ENCODE measurements at places on chromosomes 6 and 20.

- DNase-seq, result no peak
Observed at GRCh38 chr6:86477500-86478148, 459.7 kb upstream of the HTR1E start.

DNA sequence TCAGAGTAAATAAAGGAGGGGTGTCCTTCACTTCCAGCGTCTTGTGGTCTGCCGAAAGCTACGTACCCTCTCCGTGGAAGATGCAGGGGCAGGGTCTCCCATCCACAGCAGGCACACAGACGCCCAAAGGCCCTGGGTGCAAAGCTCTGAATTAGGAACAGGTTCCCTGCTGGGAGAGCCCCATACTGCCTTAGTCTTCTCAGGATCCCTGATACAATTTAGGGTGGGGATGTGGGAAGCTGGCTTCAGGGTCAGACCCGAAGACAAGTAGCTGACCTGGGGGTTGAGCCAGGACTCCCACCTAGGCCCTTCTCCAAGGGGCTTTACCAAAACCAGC lies 74.1 kb downstream of the TTLL2 start:
- DNase-seq, result no peak

- DNase-seq, result no peak
Observed at GRCh38 chr6:30612213-30612612, 4.8 kb downstream of the PPP1R10 start.

GRCh38 chr20:49568278-49569151 lies 578 bp upstream of the PTGIS start:
- no peak for DNase-seq

GRCh38 chr6:51271615-51272014 lies 452.9 kb downstream of the TFAP2B start:
- DNase-seq, result no peak

DNA sequence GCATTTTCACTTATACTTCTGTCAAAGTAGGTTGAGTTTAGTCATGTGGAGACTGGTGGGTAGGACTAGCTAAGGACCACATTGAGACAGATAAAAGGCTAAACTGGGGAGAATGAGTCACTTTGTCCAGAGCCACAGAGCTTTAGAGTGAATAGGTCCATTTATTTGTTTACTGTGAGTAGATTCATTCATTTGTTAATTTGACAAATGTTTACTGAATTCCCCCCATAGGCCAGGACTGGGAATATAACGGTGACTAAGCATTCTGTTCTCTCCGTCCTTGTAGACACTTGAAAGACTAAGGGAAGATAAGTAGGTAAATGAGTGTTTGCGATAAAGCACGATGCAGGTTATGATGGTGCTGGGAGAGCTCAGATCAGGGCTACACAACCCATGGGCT lies 699.7 kb upstream of the ID4 start:
- DNase-seq, result peak; percentile 31

GRCh38 chr20:20903773-20904500 lies 191.5 kb upstream of the RALGAPA2 start:
- DNase-seq, result no peak

GRCh38 chr6:27617700-27618689 lies 145.1 kb upstream of the ZNF184 start:
- DNase-seq, result no peak

DNA sequence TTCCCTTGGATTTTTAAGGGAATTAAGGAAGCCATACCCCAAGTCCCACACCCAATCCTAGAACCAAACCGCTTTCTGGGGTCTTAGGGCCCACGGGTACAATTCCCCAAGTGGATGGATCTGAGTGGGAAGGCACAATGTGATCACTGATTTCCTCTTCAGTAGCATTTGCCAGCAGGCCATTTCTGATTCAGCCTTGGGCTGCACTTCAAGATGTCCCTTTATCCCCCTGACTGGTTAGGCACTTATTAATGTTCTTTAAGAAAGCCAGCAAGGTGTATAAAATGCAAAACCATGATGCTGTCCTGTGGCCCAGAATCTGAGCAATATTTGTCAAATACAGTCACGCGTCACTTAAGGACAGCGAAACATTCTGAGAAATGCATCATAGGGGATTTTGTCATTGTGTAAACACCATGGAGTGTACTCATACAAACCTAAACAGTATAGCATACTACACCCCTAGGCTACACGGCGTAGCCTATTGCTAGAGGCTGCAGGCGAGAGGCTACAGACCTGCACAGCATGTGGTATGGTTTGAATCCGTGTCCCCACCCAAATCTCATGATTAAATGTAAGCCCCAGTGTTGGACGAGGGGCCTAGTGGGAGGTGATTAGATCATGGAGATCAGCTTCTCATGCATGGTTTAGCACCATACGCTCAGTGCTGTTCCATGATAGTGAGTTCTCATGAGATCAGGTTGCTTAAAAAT lies 234.2 kb downstream of the NRN1 start:
- no peak for DNase-seq

DNA sequence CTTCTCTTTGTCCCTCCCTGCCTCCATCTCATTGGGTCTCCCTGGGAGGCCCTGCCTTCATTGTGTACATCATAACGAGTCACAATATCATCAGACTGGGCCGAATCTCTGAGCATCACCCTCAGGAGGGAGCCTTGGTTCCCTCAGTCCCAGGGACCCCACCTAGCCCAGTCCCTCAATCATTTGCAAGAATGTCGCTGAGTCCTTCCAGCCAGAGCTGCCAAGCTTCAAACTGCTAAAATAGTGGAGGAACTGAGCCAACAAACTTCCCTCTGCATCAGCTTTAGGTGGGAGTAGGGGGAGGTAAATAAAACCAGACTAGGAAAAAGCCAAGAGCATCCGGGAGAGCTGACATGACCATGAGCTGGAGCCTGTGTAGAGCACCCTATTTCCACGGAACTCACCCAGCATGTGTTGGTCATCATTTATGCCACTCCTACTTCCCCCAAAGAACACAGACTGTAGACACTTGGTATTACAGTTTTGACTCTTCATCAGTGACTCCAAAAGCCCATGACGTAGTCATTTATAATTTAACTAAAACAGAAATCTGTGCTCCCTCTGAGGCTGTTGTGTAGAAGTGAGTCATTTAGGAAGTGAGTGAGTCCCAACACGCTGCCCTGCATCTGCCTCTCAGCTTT lies 28.8 kb upstream of the IL17A start:
- no peak for DNase-seq

- DNase-seq, result no peak
Observed at GRCh38 chr6:127641905-127642304, 64.9 kb downstream of the C6orf58 start.

- DNase-seq, result peak; percentile 7
Observed at GRCh38 chr6:33589731-33590530, 9.9 kb upstream of the BAK1 start.

- DNase-seq, result no peak
Observed at GRCh38 chr20:25355011-25355595, 35.5 kb downstream of the ABHD12 start.

DNA sequence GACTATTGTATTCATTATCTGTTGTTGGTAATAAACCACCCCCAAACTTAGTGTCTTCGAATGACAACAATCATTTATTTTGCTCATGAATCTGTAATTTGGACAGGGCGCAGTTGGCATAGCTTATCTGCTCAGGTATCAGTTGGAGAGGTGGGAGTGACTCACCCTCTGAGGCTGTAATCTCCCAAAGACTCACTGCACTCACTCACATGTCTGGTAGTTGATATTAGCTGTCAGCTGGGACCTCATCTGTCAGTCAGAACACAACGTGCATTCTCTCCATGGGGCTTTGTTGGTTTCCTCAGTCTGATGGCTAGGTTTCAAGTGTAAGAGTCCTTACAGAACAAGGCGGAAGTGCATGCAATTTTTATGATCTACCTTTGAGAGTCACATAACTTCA lies 219.0 kb upstream of the PRND start:
- DNase-seq, result no peak

DNA sequence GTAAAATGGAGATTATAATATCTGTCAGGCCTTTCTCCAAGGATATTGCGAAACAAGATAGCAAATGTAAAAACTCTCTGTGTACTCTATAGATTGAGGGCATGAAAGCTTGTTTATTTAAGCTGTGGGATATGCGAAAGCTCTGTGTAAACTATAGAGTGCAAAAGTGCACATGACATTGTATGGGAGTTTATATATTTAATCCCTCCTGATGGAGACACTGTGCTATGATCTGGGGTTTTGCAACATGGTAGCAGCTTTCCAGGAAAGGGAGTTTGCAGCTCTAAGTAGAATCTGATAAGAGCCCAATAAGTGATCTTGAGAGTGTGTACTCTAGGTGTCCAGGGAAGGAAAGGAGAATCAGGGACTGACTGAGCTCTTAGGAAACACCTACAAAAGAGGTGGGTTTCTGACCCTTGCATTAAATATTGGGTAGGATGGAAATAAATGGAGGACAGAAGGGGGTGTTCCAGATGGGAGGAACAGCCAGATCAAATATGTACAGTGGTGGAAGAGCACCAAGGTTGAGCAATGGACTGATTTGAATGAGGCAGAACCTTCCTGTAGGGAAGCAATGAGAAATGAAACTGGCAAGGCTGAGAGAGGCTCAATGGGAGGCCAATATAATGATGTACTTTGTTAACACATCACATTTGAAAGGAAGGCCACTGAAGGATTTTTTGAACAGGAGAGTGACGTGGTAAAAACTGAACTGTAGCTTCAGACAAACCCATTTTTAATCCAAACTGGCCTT lies 450.1 kb downstream of the GJA1 start:
- no peak for DNase-seq

GRCh38 chr20:37231947-37232630 lies 29.5 kb downstream of the GHRH start:
- DNase-seq, result peak; percentile 76

DNA sequence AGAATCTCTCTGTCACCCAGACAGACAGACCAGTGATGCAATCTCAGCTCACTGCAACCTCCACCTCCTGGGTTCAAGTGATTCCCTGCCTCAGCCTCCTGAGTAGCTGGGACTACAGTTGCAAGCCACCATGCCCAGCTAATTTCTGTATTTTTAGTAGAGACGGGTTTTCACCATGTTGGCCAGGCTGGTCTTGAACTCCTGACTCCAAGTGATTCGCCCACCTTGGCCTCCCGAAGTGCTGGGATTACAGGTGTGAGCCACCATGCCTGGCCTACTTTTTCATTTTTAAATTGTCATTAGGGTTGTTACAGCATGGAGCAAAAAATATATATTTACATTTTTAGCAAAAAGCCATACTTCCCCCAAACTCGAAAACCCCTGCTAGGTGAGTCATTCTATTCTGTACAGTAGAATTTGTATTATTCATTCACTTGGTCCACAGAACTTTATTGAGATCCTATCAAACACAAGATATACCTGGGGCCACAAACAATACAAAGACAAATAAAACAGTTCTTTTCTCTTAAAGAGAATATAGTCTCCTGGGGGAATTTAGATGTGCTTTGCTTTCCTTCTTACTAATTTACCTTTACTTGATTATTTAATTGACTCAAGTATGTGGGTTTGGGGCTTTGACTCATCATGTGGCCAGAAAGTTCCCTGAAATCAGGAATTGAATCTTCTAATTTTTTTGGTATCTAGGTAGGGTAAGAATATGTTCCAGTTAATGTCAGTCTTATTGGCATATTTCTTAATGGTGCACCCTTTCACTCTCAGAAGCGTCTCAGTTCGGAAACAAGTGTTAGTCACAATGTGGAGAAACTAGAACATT lies 16.6 kb upstream of the CCND3 start:
- DNase-seq, result no peak

Measured in DMS79 (cell line).